ENCODE measurements at places on chromosomes 4 and X.

GRCh38 chr4:152540941-152541340 lies 5.0 kb upstream of the FBXW7 start:
- no peak for DNase-seq

DNA sequence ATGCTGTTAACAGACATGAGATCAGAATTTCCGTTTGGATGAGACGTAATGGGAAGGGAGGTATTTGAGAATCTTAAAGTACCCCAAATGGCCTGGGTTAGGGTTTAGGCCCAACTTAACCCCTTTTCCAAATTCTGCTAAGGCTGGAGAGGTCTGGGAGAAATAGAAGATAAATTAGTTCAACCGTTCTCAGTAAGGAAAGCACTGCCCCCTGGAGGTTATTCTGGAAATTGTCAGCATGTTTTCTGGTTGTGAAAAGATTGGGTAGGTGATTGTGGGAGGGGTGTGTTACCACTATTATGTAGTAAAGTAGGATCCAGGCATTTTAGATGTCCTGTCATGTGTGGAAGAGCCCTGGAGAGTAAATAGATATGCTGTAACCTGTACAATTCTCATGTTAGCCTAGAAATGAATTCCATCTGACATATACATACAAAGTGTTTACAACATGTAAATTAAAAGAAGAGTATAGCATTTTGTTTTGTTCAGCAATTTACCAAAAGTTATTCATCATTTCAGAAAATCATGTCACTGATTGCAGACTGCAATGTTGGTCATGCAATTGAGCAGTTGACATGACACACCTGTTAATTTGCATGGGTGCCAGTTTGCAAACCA lies 26.8 kb upstream of the GRXCR1 start:
- DNase-seq, result peak; percentile 55

- peak; percentile 53 for DNase-seq
Observed at GRCh38 chrX:129983575-129984110, 1.2 kb downstream of the BCORL1 start.

DNA sequence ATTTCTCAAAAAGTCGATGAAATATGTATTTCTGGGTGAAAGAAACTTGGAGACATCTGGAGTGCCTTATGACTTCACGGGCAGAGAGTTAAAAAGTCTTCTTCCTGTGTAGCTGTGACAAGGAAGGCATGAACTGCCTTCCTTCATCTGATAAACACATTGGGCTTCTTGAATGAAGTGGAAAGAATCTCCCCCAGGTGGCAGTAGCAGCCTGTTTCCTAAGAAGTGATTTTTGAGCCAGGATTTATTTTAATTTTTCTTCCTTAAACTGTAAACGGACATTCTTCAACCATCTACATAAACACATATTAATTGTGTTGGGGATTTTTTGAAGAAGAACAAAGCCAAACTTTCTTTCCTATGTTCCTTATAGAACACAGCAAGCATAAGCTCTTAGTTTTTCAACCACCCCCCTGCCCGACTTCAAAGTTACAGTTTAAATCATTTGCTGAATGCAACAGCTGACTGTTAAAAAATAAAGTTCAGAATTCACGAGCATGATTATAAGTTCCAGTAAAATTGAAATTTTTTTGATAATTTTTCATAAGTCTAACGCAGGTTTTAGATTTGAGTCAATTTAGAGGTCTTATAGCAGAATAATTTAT lies 980 bp upstream of the GIMD1 start:
- DNase-seq, result peak; percentile 58

- no peak for DNase-seq
Observed at GRCh38 chr4:127103681-127104115, 529.1 kb upstream of the INTU start.

DNA sequence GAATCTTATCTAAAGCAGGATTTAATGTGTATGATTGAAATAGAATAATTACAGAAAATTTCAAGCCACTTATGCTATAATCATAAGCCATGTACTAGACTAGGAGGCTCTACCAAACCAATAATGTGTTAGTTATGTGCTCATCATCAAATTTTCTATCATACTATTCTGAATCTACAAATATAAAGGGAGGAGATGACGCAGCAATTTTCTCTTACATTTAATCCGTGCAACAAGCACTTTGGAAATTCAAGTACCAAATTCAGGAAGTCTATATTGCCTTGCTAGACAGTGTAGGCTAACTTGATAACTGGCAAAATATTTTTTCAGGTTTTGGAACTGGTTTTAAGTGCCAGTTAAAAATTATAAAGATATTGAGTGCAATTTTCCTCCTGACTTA lies 283.5 kb downstream of the C4orf33 start:
- no peak for DNase-seq

DNA sequence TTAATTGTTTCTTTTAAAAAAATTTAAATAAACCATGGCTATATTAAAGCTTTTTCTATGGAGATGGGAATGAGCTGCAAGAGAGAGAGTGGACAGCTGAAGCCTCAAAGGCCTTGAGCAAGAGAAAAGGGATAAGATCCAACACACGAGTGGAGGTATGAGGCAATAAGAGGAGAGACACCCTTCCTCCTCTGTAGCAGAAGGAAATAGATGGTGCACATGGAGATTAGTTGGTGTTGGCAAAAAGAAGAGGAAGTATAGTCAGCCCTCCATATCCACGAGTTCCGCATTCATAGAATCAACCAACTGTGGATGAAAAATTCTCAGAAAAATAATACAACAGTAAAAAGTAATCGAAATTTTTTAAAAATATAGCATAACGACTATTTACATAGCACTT lies 3.2 kb downstream of the CXorf38 start:
- DNase-seq, result no peak

DNA sequence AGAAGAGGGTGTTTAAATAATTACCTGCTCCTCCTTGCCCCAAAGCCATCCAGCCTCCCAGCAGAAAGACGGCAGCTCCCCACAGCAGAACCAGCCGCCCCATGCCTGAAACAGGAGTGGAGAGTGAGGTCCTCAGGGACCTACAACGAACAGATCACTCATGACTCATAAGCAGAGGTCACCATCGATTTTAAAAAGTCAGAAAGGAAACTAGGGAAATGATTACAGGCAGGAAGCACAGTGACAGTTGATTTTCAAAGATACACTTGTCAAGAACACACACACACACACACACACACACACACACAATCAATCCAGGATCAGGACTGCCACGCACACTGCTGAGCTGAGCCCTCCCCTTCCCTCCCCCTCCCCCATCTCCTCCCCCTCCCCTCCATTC lies at the start of gene CRLF2:
Gene CRLF2 (minus strand): TSS at position 118 of the 400 bp plus-strand sequence. CDS start 15 bp downstream, at position 103.
- no peak for DNase-seq

DNA sequence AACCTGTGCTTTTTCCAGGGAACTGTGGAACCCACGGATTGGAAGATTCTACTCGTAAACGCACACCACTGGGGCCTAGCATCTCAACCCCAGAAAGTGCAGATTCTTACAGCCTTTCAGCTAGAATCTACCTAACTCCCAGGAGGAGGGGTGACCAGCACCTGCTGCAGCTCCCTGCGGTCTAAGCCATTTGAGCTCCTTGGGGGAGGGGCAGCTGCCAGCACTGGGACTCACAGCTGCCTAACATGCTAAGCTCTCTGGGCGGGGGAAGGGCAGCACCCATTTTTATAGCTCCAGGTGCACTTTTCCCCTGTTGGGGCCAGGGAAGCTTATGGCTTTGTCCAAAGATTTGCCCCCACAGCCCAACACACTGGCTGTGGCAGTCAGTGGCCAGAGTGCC lies 595.7 kb upstream of the EPHA5 start:
- DNase-seq, result no peak

- DNase-seq, result peak; percentile 70
Observed at GRCh38 chr4:73964862-73965611, 16.8 kb downstream of the PF4 start.

- no peak for DNase-seq
Observed at GRCh38 chr4:119629142-119629471, 503 bp upstream of the PDE5A start.

GRCh38 chr4:145984563-145984962 lies 45.9 kb upstream of the ZNF827 start:
- no peak for DNase-seq

GRCh38 chr4:101321481-101322042 lies 25.8 kb downstream of the PPP3CA start:
- no peak for DNase-seq

- no peak for DNase-seq
Observed at GRCh38 chr4:24973747-24974601, 56.8 kb downstream of the LGI2 start.

DNA sequence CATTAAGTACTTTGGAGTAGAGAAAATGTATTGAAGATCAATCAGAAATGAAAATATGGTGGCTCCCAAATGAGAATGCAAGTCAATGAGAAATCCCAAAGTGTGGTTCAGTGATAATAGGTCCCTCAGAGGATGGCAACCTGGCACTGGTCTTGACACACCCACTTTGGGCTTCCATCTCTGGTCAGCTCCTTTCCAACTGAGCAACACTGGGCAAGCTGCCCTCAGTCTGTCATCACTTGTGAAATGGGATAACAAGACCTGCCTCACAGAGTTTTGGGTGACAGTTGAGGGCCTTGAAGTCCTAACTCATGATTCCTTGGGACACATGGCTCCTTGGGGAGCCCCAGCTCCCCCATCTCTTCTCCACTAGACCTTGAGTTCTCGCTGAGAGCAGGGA lies 29.0 kb upstream of the MAMLD1 start:
- no peak for DNase-seq

- no peak for DNase-seq
Observed at GRCh38 chrX:139930401-139930800, 2.5 kb downstream of the ATP11C start.

DNA sequence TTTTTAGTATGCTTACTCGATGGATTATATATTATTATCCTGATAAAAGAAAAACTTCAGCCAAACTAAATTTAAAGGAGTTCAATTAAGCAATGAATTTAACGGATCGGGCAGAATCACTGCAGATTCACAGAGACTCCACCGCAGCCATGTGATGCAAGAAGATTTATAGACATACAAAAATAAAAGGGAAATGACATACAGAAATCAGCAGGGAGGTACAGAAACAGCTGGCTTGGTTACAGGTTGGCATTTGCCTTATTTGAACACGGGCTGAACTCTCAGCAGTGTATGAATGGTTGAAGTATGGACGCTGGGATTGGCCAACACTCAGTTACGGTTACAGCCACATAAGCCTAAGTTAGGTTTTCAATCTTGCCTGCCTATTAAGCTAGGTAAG lies 35.4 kb upstream of the DHRSX start:
- DNase-seq, result no peak

- DNase-seq, result no peak
Observed at GRCh38 chr4:143586080-143586479, 72.6 kb downstream of the SMARCA5 start.

- DNase-seq, result no peak
Observed at GRCh38 chrX:130665263-130665662, 237.7 kb downstream of the ENOX2 start.

- no peak for DNase-seq
Observed at GRCh38 chrX:84362184-84362838, 139.9 kb downstream of the HDX start.

Measured in iPS-NIHi11 (cell line).